ENCODE measurements at places on chromosomes 6 and 20.

DNA sequence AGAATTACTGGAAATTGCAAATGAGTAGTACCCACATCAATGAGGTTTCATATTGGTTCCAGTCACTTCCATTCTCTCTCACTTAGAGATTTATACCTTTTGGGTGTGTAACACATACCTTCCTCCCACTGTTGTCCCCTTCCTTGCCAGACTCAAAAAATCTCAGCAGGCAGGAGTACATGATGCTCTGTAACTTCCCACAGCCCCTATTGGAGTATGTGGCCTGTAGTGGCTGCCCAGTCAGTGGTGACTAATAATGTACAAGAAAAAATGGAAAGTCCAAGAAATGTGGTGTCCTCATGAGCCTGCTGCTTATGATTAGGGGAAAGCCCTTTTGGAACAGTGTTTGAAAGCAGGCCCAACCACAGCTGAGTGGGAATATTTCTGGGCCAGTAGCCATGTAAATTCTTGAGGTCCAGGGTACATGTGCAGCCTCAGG, 312.0 kb downstream of the ZFAND3 start:
- no peak for DNase-seq

- no peak for DNase-seq
These were observed 92.6 kb downstream of the RNGTT start for GRCh38 chr6:88870717-88871330.

GRCh38 chr6:13668291-13668928, 43.2 kb downstream of the RANBP9 start:
- no peak for DNase-seq

GRCh38 chr6:134640229-134640628, 309.7 kb downstream of the ALDH8A1 start:
- DNase-seq = no peak

GRCh38 chr20:38108438-38108985, 56.6 kb downstream of the TGM2 start:
- DNase-seq = no peak

DNA sequence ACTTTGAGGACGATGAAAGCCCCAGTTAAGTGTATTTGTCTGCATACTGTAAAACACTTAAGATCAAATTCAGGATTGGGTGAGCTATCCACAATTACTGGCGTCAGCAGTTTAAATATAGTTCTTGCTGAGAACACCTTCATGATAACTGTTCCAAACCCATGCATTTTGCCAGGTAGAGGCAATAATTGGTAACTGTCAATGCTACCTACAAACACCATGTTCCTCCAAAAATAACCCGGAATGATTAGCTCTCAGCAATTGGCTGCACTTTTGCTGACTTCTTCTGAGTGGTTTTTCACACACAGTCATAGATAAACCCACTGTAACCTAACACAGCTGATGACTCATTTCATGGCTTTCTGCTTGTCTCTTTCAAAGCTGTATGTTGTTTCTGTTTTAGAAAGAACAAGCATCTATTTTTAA, 1358.6 kb upstream of the GJE1 start:
- DNase-seq = peak; percentile 2

- no peak for DNase-seq
These were observed 56.8 kb upstream of the MPC1 start for GRCh38 chr6:166439366-166440091.

DNA sequence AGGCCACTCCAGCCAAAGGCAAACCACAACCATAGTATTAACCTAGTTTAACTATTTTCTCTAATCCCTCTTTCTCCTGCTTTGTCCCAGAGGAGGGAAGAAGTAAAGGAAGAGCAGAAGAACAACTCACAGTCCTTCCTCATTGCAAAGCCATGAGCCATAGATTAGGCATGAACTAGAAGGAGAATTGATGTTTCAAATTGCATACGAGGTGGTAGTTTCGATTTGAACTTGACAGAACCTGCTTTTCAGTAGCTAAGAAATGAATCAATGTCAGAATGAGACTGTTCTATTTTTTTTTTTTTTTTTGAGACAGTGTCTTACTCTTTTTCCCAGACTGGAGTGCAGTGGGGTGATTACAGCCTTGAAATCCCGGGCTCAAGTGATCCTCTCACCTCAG, 48.3 kb downstream of the PROKR2 start:
- DNase-seq = no peak

DNA sequence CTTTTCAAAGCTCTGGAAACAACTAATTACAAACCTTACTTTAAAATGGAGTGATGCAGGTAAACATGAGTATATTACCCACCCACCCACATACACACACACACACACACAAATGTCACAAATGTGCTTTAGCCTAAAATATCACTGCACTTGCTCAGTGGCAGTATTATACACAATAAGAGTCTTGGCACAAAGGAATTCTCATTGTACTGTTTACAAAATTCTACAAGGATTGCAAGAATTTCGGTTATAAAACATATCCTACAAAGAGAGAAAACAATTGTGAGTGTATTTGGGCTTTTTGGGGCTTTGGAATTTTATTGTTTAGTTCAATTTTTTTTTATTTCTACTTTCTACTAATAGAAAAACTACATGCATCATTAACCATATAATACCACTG, 113.2 kb upstream of the BEND6 start:
- DNase-seq = no peak

DNA sequence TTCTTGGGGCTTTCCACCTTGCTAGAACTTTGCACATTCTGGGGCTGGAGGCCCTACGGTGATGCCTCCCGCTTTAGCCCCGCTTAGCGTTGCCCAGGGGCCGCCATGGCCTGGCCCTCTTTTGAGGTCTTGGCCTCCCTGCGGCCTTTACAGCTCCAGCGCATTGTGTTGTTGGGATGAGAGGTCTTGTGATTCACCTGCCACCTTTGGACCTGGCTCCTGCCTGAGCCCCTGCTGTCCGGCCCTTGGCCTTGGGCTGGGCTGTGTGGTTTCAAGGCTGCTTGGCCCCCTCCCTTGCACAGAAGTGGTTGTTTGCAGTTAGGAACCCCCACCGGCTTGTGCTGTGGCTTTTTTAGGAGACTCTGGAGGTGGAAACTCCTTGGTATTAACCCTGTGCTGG, 61.0 kb upstream of the CDH4 start:
- DNase-seq = no peak

DNA sequence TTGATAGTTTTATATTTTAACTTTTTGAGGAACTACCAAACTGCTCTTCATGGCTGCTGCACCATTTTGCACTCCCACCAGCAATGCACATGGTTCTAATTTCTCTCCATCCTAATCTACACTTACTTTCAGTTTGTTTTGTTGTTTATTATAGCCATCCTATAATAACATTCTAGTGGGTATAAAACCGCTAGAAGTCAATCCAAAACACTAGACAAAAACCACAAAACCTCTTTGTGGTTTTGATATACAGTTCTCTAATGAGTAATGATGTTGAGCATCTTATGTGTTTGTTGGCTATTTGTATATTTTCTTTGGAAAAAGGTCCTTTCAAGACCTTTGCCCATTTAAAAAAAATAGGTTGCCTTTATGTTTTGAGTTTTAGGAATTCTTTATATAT, 5.6 kb downstream of the RPP21 start:
- no peak for DNase-seq

DNA sequence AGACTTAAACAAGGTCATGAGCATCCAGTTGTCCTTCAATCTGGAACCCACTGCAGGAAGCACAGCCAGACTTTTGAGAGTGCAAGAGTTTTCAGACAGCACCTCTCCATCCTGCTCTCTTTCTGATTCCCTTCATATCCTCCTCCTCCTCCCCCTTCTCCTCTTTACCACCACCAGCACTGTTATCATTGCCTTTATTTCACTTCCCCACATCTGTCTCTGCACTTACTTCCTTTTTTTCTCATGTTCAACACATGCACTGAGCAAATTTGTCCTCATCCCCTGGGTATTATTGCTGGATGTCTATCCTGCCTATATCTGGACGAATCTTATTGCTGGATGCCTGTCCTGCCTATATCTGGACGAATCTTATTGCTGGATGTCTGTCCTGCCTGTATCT, 554.8 kb downstream of the DHX35 start:
- no peak for DNase-seq

GRCh38 chr20:3237011-3237957, 1.7 kb downstream of the SLC4A11 start:
- DNase-seq = no peak

DNA sequence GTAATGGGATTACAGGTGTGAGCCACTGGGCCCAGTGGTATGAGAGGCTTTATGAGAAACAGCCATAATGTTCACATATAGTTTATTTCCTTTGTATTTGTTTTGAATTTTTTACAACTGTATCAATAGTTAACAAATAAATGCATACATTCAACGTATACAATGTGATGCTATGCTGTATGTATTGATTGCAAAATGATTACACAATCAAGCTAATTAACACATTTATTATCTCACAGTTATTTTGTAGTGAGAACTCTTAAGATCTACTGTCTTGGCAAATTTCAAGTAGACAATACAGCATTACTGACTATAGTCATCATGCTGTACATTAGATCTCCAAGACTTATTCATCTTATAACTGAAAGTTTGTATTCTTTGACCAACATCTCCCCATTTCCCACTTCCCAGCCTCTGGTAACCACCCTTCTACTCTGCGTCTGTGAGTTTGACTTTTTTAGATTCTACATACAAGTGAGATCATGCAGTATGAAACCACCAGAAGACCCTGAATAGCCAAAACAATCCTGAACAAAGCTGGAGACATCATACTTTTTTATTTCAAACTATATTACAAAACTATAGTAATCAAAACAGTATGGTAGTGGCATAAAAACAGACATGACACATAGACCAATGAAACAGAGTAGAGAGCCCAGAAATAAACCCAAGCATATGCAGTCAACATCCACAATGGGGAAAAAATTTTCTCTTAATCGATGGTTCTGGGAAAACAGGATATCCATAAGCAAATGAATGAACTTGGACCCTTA, 157.2 kb upstream of the RREB1 start:
- DNase-seq = no peak

GRCh38 chr6:40887792-40888340, 151.2 kb downstream of the UNC5CL start:
- DNase-seq = no peak

GRCh38 chr6:137160763-137161162, 12.7 kb downstream of the IL22RA2 start:
- DNase-seq = no peak

- DNase-seq = no peak
These were observed 362 bp downstream of the DUSP22 start for GRCh38 chr6:292506-293192.

GRCh38 chr6:44652547-44652946, 265.0 kb downstream of the CDC5L start:
- DNase-seq = no peak

DNA sequence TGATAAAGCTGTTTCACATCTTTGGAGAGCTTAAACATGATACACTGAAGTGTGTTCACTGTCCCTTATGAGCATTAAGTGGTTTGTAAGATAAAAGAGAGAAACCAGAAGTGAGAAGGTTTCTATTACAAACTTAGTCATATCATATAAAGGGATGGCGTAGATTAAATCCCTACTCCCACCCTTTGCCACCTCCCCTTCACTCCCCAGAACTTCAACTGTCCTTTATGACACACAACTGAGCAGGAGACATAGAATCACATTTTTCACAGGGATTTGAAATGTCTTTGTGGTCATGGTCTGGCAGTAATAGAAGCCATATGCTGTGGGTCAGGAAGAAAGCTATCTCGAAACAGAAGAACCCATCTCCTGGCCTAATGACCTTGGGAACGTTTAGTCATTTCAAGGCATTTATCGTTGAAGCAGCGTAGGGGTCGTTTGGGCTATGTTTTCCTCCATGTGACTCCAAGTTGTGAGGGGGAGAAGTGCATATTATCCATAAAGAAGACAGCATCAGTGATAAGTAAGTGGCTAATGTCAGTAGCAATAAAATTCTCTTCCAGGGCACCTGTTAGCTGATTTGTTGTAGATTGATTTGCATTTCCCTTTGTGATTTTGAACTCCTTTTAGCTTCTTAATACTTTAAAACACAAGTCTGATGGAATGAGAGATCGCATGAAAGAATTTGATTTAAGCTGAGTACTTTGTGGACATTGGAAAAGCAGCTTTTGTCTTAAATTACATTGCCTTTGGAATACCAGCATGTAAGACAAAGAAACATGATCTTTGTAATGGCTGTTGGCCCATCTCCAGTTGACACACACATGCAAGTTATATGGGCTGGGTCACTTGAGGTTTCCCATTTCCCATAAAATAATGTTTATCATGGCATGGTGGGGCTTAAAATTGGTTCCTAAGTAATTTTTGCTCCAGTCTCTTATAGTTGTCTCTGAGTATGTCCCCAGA, 501.5 kb upstream of the FLRT3 start:
- no peak for DNase-seq

DNA sequence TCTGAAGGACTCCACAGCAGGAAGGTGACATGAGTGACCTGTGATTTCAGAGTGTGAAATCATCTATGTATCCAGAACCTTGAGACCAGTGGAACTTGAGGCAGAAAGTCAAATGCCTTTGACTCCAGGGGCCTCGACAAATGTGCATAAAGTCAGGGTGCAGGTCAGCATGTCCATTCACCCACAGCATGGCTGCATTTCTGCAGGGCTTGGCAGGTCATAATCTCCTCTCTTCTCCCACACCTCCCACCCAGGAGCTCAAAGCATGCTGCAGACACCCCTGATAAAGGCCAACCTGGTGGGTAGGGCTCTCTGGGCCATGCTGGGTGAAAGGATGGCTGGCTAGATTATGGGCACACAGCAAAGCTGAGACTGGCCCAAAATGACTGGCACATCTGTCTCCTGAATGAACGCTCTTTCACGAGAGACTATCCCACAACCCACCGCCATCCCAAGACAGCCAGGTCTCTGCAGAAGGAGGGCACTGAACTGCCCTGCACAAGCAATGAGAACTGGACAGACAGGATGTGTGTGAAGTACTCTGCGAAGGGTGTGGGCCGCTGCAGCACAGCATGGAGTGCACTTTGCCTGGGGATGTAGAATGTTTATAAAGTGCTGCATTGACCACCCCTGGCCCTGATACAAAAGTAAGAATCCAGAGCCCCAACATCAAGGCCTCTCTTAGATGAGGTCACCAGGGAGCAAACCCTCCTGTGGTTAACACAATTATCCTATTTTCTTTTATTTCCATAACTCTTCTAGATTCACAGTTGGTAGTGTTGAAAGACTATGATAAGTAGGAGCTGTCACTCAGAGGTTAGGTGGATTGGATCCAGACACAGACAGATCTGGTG, 78.2 kb upstream of the NXT1 start:
- DNase-seq = no peak

DNA sequence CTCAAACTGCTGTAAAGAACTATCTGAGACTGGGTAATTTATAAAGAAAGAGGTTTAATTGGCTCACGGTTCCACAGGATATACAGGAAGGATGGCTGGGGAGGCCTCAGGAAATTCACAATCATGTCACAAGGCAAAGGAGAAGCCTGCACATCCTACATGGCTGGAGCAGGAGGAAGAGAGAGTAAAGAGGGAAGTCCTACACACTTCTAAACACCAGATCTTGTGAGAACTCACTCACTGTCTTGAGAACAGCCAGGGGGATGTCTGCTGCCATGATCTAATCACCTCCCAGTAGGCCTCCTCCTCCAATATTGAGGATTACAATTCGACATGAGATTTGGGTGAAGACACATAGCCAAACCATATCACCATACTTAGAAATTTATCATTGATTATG, 1307.0 kb upstream of the GJE1 start:
- DNase-seq = no peak

GRCh38 chr6:150767571-150768018, 97.9 kb upstream of the MTHFD1L start:
- no peak for DNase-seq

Measured in Panc1 (cell line).